ENCODE measurements at places on chromosomes 16 and 17.

DNA sequence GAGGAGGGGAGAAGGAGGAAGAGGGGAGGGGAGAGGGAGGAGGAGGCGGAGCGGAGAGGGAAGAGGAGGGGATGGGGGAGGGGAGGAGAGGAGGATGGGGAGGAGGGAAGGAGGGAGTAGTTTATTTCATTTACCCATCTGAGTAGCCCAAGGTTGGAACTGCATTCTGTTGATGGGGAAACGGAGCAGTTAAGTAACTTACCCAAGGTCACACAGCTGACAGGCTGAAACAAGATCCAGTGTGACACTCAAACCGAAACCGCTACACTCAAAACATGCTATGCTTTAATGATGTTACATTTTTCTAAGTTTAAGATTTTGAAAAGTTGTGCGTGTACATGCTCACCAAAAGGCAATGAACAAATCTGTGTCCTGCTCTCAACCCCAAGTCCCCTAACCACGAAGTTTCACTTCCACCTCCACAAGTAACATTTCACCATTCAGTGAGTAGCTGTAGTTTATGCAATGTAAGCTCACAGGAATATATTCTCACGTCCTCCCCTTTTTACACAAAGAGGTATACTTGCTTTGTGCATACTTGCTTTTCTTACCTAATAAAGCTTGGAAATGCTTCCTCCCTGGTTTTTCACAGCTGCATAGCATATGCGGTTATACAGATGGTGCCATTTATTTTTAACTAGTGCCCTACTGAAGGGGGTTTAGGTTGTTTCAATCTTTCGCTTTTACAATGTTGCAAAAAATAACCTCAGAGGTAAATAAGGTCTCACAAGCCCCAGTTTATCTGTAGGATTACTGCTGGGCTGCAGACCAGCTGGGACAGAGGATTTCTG, 275.3 kb downstream of the PARN start:
- DNase-seq: peak; percentile 46

DNA sequence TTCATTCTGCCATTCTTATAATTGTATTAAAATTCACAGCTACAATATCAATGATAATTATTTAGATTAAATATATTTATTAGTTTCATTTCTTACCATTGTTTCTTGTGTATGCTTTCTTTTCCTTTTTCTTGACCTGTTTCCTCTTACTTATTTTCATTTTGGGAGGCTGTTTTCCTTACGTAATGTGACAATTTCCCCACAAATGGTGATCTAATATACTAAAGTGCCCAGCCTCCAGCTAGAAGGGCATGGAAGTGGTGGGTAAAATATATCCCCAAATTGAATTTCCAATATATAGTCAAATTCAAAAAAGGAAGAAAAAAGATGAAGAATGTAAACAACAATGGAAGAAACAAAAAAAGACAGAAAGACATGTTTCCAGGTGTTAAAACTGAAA, 1.5 kb upstream of the ABCA6 start:
- DNase-seq: no peak

DNA sequence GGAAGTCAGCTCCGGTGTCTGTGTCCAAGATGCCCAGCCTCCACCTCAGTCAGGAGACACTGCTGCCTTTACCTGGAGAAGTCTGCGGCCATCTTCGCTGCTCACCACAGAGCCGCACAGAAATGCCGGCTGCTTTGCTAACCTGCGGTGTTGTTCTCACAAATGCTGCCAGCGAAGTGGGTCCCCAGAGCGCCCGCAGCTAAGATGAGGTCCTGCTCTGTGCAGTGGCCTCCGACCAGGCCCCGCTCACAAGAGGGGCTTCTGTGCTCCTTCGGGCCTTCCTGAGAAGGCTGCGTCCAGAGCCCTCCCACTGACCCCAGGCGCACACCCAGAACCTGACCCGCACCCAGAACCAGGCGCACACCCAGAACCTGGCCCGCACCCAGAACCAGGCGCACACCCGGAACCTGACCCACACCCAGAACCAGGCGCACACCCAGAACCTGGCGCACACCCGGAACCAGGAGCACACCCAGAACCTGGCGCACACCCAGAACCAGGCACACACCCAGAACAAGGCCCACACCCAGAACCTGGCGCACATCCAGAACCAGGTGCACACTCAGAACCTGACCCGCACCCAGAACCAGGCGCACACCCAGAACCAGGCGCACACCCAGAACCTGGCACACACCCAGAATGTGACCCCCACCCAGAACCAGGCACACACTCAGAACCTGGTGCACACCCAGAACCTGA, 51.5 kb upstream of the FASN start:
- DNase-seq: no peak

- DNase-seq: no peak
Observed at GRCh38 chr17:35257208-35257659, 14.4 kb downstream of the SLFN5 start.

- no peak for DNase-seq
Observed at GRCh38 chr17:68511254-68511670, 968 bp upstream of the PRKAR1A start.

- DNase-seq: no peak
Observed at GRCh38 chr16:19001788-19002187, 18.1 kb downstream of the TMC7 start.

DNA sequence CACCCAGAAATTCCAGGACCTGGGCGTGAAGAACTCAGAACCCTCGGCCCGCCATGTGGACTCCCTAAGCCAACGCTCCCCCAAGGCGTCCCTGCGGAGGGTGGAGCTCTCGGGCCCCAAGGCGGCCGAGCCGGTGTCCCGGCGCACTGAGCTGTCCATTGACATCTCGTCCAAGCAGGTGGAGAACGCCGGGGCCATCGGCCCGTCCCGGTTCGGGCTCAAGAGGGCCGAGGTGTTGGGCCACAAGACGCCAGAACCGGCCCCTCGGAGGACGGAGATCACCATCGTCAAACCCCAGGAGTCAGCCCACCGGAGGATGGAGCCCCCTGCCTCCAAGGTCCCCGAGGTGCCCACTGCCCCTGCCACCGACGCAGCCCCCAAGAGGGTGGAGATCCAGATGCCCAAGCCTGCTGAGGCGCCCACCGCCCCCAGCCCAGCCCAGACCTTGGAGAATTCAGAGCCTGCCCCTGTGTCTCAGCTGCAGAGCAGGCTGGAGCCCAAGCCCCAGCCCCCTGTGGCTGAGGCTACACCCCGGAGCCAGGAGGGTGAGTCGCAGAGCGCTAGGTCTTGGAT, 261.5 kb downstream of the SEC14L1 start:
- no peak for DNase-seq

GRCh38 chr16:70417661-70418060, 21.2 kb downstream of the ST3GAL2 start:
- DNase-seq: no peak

Measured in CD4-positive, alpha-beta T cell treated with Interferon gamma for 1 hour (primary cell).